ENCODE measurements at places on chromosomes 16 and 17.

GRCh38 chr17:59838052-59838916 lies 54.5 kb downstream of the TUBD1 start:
- DNase-seq: no peak

DNA sequence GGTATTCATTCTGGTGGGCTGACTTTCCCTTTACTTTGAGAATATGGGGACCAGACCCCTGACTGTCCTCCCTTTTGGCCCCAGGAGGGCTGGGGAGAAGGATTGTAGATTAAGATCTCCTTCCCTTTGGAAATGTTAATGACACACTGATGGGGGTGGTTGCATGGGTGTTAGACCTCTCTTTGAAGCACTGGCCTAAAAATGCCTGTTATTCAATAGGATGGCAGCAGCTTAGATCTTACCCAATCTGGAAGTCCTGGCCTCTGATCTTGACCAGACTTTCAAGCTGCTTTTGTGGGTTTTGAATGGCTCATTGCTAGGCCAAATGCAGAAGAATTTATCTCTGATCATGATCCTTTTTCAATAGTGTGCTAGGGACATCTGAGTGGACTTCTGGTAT lies 25.7 kb downstream of the MAP3K3 start:
- DNase-seq: no peak

DNA sequence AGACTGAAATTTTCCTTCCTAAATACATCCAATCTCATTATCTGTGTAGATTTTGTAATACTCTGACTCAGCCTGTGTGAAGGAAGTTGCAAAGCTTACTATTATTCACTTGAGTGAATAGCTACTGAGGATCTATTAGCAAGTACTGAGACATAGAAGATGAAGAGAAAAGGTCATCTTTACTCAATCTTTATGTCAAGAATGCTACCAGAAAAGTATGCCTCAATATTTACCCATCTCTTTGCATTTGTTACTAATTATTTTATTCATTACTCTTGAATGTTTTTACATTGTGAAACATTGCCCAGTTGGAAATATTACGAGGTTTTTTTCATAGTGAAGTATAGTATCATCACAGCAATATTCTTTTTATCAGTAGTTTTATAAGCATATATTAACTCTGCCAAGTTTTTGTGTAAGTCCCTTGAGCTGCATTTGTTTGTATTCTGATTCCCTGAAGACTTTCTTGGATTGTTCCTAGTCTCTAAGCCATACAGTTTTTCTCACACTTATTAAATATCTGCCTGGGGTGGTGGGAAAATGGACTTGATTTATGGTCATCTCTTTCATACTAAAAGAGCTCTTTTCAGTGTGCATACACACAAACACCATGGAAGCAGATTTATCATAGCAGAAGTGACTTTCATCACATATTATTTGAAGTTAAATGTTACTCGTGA lies 110.4 kb downstream of the MRTFB start:
- DNase-seq: no peak

GRCh38 chr17:47808036-47808829 lies 13.4 kb downstream of the OSBPL7 start:
- DNase-seq: no peak

GRCh38 chr16:21277927-21278706 lies at the start of gene CRYM:
Gene CRYM (minus strand): TSS chr16:21278290. CDS start chr16:21278251, 39 bp downstream.
- peak; percentile 43 for DNase-seq

DNA sequence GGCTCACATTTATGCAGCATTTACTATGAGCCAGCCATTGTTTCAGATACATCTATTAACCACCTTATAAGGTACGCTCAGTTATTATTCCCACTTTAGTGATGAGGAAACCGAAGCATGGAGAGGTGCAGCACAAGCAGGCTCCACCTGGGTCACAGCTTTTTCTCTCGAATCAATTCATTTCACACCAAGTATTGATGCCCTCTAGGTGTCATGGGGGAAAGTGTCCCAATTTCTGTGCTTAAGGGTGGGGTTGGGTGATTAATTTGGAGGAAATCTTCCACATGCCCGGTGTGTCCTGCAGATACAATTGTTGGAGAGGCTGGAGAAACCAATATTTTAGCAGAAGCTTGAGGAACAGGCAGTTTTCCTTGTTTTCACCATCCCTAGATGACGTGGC lies 62.7 kb upstream of the DNAJA2 start:
- DNase-seq: no peak

GRCh38 chr17:57853695-57854094 lies 3.9 kb upstream of the MRPS23 start:
- DNase-seq: no peak

- no peak for DNase-seq
Observed at GRCh38 chr16:77843405-77843804, 55.0 kb downstream of the VAT1L start.
